ENCODE measurements at places on chromosomes 3 and 15.

- no peak for DNase-seq
Measured at GRCh38 chr3:141807277-141808033, 44.2 kb downstream of the GRK7 start.

DNA sequence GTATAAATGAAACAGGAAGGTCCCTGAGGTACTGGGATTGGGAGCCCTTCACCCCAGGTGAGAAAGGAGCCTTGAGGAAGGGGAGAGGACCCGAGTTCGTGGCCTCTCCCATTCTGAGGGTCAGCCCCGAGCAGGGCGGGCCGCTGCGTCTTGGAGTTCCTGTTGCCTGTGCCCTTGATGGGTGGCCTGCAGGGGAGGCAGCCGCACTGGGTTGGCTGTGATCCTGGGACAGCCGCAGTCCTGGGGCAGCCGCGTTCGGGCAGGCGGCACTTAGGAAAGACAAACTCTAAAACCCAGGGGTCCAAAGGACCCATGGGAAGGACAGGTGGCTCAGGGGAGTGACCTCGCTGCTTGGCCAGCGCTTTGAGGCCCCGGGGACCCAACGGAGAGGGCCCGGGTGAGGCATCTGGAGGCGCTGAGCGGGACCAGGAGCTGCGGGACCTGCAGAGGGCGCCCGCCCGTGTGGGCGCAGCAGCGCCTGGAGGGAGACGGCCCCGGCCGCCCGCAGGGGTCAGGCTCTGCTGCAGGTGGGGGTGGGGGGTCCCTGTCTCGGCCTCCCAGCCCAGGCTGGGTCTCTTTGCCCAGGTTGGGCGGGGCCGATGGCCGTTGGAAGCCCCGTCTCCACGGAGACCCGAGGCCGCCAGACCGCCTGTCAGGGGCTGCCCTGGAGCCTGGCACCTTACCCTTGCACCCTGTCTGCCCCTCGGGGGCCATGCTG lies 65.1 kb downstream of the HMCES start:
- DNase-seq = no peak

GRCh38 chr15:70289191-70289955 lies 191.7 kb upstream of the TLE3 start:
- no peak for DNase-seq

- no peak for DNase-seq
Measured at GRCh38 chr3:41418961-41419691, 219.8 kb downstream of the CTNNB1 start.

DNA sequence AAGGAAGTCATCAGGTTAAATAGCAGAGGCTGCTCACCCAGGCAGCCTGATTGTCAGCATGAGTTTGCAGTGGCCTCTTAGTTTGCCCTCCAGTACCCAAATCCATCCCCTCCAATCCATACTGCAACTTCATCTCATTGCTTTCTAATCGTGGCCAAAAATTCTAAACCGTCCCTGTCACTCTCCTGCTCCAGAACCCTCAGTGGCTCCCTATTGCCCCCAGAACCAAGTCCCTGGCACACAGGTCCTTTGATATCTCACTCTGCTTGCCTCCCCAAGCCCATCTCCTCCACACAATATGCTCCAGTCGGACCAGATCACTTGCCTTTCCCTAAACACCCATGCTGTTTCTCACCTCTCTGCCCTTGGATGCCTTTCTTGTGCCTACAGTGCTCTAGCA lies 49.7 kb downstream of the ST8SIA2 start:
- DNase-seq = no peak

- no peak for DNase-seq
Measured at GRCh38 chr15:41882689-41883483, 11.0 kb downstream of the SPTBN5 start.

GRCh38 chr3:79018671-79019136 lies 749.1 kb downstream of the ROBO1 start:
- DNase-seq = no peak

DNA sequence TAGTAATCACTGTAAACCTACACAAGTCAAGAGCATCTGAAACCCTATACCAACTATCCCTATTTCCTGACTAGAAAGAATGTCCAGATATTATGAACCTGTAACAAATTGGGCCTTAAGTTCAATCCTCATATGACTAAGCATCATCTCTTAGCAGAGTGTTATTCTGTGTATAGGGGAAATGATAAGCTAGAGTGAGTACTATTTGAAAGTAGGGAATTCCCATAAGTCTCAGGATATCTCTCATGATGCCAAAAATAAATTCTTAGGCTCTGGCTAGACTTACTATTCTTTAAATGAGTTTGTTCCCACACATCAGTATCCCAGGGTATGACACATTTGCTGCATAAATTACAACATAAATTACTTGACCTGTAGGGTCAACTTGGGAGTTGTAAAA lies 15.3 kb downstream of the MRPL47 start:
- DNase-seq = no peak

DNA sequence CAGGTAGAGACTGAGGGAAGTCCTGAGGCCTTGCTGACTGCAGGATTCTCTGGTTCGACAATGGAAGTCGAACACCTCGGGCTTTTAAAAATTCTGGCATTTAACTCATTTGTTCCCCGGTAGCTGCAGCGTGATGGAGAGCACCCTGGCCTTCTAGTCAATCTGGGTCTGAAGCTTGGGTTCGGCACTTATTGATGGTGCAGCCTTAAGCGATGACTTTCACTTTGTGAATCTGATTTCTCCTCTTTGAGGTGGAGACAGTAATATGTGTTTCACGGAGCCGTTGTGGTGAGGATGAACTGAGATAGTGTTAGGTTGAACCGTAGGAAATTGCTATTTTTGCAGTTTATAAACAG lies 621 bp upstream of the PARP6 start:
- no peak for DNase-seq

DNA sequence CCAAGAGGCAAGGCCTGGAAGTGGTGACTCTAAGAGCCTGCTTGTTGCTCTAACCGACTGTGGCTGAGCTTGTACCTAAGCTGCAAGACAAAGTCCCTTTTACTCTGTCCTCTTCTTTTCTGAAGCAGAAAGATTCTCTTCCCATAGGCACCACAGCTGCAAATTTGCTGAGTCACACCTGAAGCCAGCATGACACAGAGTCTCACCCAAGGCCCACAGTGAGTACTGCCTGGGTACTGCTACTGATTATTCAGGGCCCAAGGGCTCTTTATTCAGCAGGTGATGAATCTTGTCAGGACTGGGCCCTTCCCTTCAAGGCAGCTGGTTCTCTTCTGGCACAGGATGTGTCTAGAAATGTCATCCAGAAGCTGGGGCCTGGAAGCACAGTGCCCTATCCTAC lies 18.9 kb upstream of the TIGIT start:
- no peak for DNase-seq

GRCh38 chr15:89359471-89360293 lies 25.1 kb upstream of the POLG start:
- DNase-seq = no peak

DNA sequence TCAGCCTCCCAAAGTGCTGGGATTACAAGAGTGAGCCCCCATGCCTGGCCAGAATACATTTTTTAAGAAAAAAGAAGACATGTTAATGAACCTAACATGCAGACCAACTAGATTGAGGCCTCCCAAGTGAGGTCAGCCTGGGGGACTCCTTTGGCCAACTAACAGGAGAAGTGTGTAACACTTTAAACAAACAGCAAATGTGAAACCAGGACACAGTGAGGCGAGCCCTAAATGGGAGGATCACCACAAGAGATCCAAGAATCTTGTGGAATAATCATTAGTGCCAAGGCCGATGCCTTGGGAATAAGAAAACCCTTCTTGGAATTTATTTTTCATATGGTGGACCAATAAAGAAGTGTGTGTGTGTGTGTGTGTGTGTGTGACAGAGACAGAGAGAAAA lies 73.9 kb downstream of the ATP10A start:
- DNase-seq = no peak
